ENCODE measurements at places on chromosomes 2 and 18. TPM values are rescaled to one million over a fixed set of nuclear protein-coding genes. Genes with fewer than 3 reads are reported as not detected.

Gene RTP5
- 0.12 TPM for total RNA-seq

Gene CDC42EP3
- 27.0 TPM for total RNA-seq

Gene RAB31
- 0.82 TPM for total RNA-seq

Gene HOXD9
- not detected for total RNA-seq

Gene MC4R
- not detected for total RNA-seq

Gene IL1R2
- 11.0 TPM for total RNA-seq

Gene SLC9A2
- total RNA-seq: not detected

Gene SIX2
- total RNA-seq: not detected

Gene EMX1
- total RNA-seq: 0.44 TPM

Gene MSTN
- not detected for total RNA-seq

Gene PCARE
- not detected for total RNA-seq

Gene FAM161A
- total RNA-seq: 6.9 TPM

Gene ELOA2
- total RNA-seq: not detected

Gene HOXD11
- total RNA-seq: not detected

Gene C2orf78
- total RNA-seq: not detected

Gene ATP6V1C2
- 0.21 TPM for total RNA-seq

Gene CNOT9
- total RNA-seq: 80.8 TPM

Gene PLA2R1
- total RNA-seq: not detected

Gene AGXT
- not detected for total RNA-seq

Gene CAPN14
- total RNA-seq: 0.65 TPM

Gene DSC2
- total RNA-seq: not detected

Gene TRPM8
- not detected for total RNA-seq

Gene PJVK
- total RNA-seq: 6.8 TPM

Gene REG3G
- total RNA-seq: not detected

Gene MLPH
- not detected for total RNA-seq

Gene ACOXL
- 0.44 TPM for total RNA-seq

Gene NCKAP5
- not detected for total RNA-seq

Gene CDK15
- total RNA-seq: not detected

Measured in activated T-cell treated with anti-CD3 and anti-CD28 coated beads, Interleukin-2, amount 50 U/mL, for 72 hours (primary cell).